ENCODE measurements at places on chromosomes 7 and 10.

- no peak for DNase-seq
Measured at GRCh38 chr10:89857431-89858042, 156.1 kb downstream of the KIF20B start.

GRCh38 chr10:8242295-8242872 is 187.9 kb downstream of the GATA3 start:
- DNase-seq, result no peak

DNA sequence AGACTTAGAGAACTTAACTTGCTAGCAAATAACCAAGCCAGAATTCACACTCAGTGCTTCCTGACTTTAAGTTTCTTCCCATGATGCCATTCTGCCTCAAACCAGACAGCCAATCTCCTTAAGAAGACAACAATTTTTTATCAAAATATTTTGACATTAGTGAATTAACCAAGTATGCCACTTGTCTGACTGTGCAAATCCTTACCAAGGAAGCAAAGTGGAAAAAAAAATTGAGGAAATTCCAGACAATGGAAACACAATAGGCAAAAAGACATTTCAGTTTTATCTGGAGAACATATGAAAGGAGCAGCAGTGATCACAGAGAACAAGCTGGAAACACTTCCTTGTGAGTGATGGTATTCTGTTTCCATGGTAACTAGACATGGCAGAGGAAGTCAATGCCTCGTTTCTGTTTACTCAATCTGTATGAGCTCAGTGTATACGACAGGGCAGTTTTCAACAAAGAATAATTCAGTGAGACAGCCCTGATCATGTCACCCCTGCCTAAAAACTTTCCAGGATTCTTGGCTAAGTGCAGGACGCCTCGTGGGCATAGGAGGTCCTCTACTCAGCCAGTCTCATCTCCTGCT is 114.2 kb downstream of the DYNC1I1 start:
- peak; percentile 32 for DNase-seq

DNA sequence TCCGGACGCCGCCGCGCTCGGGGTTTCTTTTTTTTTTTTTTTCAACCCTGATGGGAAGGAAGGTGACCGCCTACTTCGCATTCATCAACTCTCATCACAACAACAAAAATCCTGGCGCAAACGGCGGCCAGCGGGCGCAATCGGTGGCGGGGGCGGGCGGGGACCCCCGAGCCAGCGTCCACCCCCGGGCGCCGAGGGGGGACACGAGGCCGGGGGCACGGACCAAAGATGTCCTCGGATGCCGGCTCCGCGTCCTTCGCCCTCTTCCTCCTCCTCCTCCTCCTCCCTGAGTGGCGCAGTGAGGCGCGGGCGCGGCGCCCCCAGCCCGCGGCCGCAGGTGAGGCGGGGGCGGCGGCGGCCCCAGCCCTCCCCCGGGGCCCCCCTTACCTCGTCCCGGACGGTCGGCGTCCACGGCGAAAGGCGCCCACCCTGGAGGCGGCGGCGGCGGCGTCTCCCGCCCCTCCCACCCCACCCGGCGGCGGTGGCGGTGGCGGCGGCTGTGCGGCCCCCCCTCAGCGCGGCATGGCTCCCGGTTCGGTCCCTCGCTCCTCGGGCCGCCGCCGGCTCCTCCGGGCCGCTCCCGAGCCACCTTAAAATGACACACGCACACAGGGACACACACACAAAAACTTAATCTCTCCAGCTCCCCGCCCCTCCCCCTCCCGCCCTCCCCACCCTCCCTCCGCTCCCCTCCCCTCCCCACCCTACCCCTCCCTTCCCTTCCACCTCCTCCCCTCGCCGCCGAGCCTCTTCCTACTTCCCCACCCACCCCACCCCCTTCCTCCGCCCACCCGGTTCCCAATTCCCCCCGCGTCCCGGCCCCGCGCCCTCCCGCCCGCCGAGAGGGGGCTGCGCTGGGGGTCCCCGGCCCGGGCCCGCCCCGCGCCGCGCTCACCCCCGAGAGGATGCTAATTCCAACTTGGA is at the start of gene CTBP2:
TSS of gene CTBP2 (minus strand) at position 632 of the 924 bp plus-strand sequence.
- DNase-seq, result peak; percentile 33

Data from NCI-H524 (cell line).